Common myeloid progenitor, CD34-positive (primary cell): ENCODE measurements at places on chromosomes 3 and 15.

- H3K36me3 ChIP-seq = no peaks in the 10 kb centered on the region
- no peak overlapping the region for H3K4me3 ChIP-seq
- H3K4me1 ChIP-seq = no peaks in the 10 kb centered on the region
- no peak overlapping the region for H3K27ac ChIP-seq
- DNase-seq = peak; percentile 84
These were observed 64.0 kb upstream of the EPHA3 start for GRCh38 chr3:89043406-89043932.

- no peak overlapping the region for H3K4me3 ChIP-seq
- no peak for DNase-seq
- H3K27ac ChIP-seq = no peak overlapping the region
- no peaks in the 10 kb centered on the region for H3K36me3 ChIP-seq
- H3K4me1 ChIP-seq = no peaks in the 10 kb centered on the region
These were observed 118.5 kb downstream of the MYLK start for GRCh38 chr3:123765475-123766128.

DNA sequence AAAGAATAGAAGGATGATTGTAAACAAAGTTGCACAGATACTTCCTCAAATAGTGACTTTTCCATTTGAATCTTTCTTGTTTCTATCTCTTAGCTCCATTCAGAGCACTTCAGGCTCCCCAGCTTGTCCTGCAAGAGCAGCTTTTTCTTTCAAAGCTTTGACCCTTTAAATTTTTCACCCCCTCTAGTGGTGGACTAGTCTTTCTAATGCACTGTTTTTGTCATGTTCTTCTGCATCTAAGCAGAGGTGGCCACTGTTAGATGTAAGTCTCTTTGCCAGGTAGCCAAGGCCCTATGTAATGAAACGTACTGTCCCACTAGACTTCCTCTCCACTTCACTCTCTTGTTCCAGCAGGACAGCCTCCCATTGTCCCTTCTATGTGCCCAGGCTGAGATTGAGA is 74.0 kb upstream of the MANF start:
- no peak overlapping the region for H3K27ac ChIP-seq
- peak; percentile 37 for DNase-seq
- H3K4me3 ChIP-seq = no peak overlapping the region
- no peaks in the 10 kb centered on the region for H3K36me3 ChIP-seq
- no peaks in the 10 kb centered on the region for H3K4me1 ChIP-seq
- H3K27me3 ChIP-seq = no peaks in the 10 kb centered on the region

- no peaks in the 10 kb centered on the region for H3K27me3 ChIP-seq
- DNase-seq = no peak
- H3K4me3 ChIP-seq = no peak overlapping the region
- no peaks in the 10 kb centered on the region for H3K36me3 ChIP-seq
- H3K4me1 ChIP-seq = no peaks in the 10 kb centered on the region
- no peak overlapping the region for H3K27ac ChIP-seq
These were observed 79.5 kb downstream of the FBLN2 start for GRCh38 chr3:13628432-13628831.

GRCh38 chr3:69876073-69876472 is 123.5 kb upstream of the SAMMSON start:
- DNase-seq = no peak
- H3K4me1 ChIP-seq = no peaks in the 10 kb centered on the region
- H3K4me3 ChIP-seq = no peak overlapping the region
- no peak overlapping the region for H3K27ac ChIP-seq
- no peaks in the 10 kb centered on the region for H3K27me3 ChIP-seq

DNA sequence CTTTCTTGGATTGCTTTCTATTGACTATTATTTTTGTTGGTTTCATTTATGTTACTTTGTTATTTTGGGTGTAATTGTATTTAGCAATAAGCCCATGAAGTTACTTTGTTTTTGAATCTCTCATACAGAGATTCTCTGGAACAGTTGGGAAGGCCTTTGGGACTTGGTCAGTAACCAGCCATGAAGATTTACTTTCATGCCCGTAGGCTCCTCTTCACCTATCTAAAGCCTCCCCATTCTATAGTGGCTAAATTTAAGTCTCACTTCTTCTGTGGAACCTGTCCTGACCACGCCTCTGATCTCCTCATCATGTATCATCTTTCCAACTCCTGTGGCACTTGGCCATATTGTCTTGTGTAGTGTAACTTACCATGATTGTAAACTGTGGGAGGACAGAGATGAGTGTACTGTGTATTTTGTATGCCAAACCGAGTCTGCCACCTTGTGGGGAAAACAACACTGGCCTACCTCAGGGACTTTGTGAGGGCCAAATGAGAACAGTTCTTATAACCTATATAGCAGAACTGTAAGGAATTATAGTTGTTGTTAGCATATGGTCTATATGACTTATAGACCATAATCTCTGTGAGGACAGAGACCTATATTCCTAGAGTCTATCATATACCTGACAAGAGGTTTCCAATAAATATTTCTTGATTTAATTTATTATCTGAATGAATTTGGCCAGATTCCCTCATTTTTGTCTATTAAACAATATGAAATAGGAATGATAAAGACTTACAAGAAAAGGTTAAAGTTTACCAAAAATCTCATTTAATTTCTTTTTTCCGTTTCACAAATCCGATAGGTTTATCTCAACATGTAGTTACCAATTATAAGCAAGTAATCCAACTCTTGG is 75.0 kb downstream of the STARD9 start:
- H3K36me3 ChIP-seq = peaks cover 20% of the 10 kb centered on the region
- no peak overlapping the region for H3K4me3 ChIP-seq
- H3K27me3 ChIP-seq = no peaks in the 10 kb centered on the region
- H3K27ac ChIP-seq = no peak overlapping the region

DNA sequence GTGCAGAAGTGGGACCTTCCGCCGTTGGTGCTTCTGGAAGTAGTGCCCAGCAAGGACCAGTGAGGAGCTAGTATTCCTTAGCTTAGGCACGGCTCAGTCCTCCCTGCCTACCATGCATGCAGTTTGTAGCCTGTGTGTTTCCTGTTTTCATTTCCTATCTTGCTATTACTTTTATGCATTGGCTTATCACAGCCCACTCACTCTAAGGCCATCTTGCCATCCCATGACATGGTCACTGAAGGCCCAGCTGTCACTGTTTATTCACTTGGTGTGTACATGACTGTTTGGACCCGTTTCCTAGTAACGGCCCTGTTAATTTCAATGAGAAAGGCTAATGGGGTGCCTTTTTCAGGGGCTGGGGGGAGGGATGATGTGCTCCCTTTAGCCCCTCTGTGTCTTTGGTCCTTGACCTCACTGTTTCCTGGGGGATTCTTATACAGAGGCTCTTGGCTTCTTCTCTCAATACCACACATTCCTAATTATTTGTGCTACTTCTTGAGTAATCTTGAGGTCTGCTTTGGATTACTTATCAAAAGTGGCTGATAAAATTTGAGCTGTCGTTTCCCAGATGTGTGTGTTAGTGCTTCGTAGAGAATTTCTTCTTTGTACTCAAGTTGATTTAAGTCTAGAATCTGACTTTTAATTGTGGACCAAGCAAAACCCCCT is 24.5 kb upstream of the TRAK1 start:
- no peak overlapping the region for H3K4me3 ChIP-seq
- H3K27ac ChIP-seq = peak overlapping the region; percentile 67
- no peaks in the 10 kb centered on the region for H3K36me3 ChIP-seq
- peaks cover 34% of the 10 kb centered on the region for H3K4me1 ChIP-seq

DNA sequence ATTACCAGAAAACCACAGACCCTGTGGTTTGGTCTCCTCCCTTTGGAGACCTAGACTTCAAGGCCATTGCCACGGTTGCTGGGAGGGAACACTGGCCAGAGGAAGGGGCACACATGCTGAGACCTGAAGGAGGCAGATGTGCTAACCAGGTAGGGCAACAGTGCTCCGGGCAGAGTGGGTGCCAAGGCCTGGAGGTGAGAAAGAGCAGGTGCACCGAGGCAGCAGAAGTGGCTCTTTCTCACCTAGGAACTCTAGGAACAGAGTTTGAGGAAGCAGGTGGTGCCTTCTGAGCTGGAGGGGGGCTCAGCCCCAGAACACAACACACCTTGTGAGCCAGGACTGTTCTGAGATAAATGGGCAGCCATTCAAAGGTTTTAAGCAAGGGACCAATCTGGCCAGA is 106.1 kb downstream of the MEGF11 start:
- no peaks in the 10 kb centered on the region for H3K27me3 ChIP-seq
- H3K4me1 ChIP-seq = peaks cover 24% of the 10 kb centered on the region
- H3K27ac ChIP-seq = no peak overlapping the region
- no peak overlapping the region for H3K4me3 ChIP-seq
- no peaks in the 10 kb centered on the region for H3K36me3 ChIP-seq

DNA sequence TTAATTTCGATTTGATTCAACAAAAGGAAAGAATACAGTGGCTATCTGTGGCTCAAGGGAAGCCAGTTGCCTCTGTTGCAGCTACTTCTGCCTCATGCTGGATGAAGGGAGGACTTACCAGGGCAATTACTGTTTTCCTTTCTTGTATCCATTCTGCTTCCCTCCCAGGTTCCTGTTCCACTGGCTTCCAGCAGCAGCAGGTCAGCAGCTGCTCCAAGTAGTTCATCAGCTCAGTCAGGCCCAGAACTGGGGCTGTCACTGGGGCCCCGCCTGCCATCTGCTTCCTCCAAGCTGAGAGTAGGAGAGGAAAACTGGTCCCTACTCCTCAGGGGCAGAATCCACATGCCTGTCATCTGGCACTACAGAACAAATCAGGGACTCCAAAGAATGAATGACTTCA is 48.6 kb upstream of the ULK4 start:
- no peak for DNase-seq
- H3K4me1 ChIP-seq = peaks cover 39% of the 10 kb centered on the region

DNA sequence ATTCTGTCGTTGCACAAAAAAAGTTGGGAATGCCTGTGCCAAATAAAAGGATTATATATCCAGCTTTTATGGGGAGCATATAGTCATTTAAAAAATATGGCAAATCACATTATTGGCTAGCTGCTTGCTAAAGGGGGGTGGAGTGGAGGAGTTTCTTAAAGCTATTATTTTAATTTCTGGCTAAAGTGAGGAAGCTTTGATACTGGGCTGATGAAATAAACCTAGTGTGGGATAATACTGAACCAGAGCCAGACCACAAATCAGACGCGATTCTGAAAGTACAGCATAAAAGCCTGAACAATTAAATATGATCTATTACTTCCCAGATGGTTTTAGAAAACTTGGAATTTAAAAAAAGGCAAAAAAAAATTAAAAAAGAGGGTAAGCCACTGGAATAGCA is 14.4 kb downstream of the POLR2M start:
- no peak for DNase-seq
- no peak overlapping the region for H3K27ac ChIP-seq
- no peaks in the 10 kb centered on the region for H3K4me1 ChIP-seq
- H3K27me3 ChIP-seq = no peaks in the 10 kb centered on the region
- H3K36me3 ChIP-seq = no peaks in the 10 kb centered on the region

- H3K4me3 ChIP-seq = no peak overlapping the region
- H3K4me1 ChIP-seq = no peaks in the 10 kb centered on the region
- H3K36me3 ChIP-seq = no peaks in the 10 kb centered on the region
- no peaks in the 10 kb centered on the region for H3K27me3 ChIP-seq
These were observed 111.4 kb upstream of the MBNL1 start for GRCh38 chr3:152157337-152157736.

DNA sequence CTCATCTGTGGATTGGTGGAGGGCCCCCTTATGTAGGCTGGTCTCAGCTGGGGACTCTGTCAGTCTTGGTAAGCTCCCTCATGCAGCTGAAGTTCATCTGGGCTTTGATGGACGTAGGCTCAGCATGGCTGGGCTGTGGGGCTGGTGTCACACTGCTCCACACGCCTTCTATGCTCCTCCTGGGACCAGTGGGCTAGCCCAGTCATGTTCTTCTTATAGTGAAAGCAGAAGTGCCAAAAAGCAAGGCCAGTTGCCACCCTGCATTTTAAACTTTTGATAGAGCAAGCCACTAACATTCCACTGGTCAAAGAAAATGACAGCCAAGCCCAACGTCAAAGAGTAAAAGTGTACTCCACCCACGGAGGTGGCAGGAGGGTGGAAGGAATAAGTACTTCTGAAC is 165.5 kb downstream of the MEX3B start:
- H3K4me3 ChIP-seq = no peak overlapping the region
- peaks cover 3% of the 10 kb centered on the region for H3K4me1 ChIP-seq
- DNase-seq = no peak

DNA sequence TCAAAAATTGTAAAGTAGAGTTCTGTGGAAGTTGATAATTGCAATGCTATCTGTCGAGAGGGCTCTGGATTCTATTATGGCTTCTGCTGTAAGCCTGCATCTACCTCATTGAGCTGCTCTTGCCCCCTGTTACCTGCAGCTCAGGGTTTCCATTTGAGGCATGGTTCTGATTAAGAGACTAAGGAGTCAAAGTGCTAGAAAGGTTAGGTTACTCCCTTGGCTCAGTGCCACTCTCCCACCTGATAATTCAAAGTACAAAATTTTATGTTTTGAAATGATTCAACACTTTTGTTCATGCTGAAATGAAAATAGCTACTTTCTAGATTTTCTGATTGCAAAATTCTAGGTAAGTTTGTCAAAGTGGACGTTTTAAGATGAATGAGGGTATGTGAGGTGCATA is 220.5 kb upstream of the SATB1 start:
- DNase-seq = no peak
- no peaks in the 10 kb centered on the region for H3K4me1 ChIP-seq
- H3K27me3 ChIP-seq = no peaks in the 10 kb centered on the region
- H3K4me3 ChIP-seq = no peak overlapping the region
- H3K36me3 ChIP-seq = no peaks in the 10 kb centered on the region

DNA sequence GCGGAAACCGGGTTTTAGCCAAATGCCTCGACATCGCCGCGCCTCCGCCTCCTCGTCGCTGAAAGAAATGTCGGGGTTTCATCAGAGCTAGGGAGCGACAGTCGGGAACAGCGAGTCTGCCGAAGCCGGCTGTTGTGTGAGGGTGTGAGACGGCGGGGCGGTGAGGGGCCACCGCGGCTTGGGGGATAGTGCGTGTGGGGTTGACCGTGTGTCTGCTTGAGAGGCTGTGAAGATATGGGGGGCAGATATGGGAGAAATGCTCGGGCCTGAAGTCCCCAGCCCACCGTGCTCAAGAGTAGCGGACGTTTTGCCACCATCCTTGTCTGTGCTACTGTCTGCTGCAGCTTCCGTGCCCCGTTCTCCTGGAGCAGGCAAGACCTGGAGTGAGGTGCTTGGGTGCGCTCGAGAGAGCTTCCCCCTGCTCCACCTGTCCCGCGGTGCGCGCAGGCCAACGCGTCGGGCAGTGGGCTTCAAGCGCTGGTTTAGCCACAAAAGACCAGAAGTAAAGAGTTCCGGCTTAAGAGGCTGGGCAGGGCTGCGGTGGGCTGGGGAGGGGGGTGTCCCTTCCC is 716 bp upstream of the ISLR2 start:
- DNase-seq = no peak
- H3K4me1 ChIP-seq = no peaks in the 10 kb centered on the region
- no peak overlapping the region for H3K27ac ChIP-seq
- H3K4me3 ChIP-seq = peak overlapping the region; percentile 4
- peaks cover 84% of the 10 kb centered on the region for H3K27me3 ChIP-seq

- no peaks in the 10 kb centered on the region for H3K4me1 ChIP-seq
- H3K4me3 ChIP-seq = no peak overlapping the region
- H3K27ac ChIP-seq = no peak overlapping the region
- H3K36me3 ChIP-seq = no peaks in the 10 kb centered on the region
These were observed 1146.6 kb downstream of the OTOL1 start for GRCh38 chr3:162643245-162643644.

- H3K36me3 ChIP-seq = no peaks in the 10 kb centered on the region
- H3K4me3 ChIP-seq = no peak overlapping the region
- no peaks in the 10 kb centered on the region for H3K27me3 ChIP-seq
- H3K4me1 ChIP-seq = no peaks in the 10 kb centered on the region
- peak; percentile 44 for DNase-seq
These were observed 88.3 kb upstream of the PPIB start for GRCh38 chr15:64251121-64251520.
